ENCODE measurements at places on chromosomes 1 and 21.

DNA sequence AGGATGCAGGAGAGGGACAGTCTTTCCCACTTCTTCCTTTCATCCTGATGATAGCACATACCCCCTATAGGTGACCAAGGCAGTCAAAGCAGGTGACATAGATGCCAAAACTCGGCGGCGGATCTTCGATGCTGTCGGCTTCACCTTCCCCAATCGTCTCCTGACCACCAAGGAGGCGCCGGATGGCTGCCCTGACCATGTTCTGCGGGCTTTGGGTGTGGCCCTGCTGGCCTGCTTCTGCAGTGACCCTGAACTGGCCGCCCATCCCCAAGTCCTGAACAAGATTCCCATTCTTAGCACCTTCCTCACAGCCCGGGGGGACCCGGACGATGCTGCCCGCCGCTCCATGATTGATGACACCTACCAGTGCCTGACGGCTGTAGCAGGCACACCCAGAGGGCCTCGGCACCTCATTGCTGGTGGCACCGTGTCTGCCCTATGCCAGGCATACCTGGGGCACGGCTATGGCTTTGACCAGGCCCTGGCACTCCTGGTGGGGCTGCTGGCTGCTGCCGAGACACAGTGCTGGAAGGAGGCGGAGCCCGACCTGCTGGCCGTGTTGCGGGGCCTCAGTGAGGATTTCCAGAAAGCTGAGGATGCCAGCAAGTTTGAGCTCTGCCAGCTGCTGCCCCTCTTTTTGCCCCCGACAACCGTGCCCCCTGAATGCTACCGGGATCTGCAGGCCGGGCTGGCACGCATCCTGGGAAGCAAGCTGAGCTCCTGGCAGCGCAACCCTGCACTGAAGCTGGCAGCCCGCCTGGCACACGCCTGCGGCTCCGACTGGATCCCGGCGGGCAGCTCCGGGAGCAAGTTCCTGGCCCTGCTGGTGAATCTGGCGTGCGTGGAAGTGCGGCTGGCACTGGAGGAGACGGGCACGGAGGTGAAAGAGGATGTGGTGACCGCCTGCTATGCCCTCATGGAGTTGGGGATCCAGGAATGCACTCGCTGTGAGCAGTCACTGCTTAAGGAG is 2.9 kb downstream of the NCDN start:
- DNase-seq: no peak
- peaks cover 16% of the 10 kb centered on the region for H3K36me3 ChIP-seq
- peaks cover 3% of the 10 kb centered on the region for H3K27me3 ChIP-seq
- H3K27ac ChIP-seq: no peak overlapping the region
- peaks cover 24% of the 10 kb centered on the region for H3K4me1 ChIP-seq

DNA sequence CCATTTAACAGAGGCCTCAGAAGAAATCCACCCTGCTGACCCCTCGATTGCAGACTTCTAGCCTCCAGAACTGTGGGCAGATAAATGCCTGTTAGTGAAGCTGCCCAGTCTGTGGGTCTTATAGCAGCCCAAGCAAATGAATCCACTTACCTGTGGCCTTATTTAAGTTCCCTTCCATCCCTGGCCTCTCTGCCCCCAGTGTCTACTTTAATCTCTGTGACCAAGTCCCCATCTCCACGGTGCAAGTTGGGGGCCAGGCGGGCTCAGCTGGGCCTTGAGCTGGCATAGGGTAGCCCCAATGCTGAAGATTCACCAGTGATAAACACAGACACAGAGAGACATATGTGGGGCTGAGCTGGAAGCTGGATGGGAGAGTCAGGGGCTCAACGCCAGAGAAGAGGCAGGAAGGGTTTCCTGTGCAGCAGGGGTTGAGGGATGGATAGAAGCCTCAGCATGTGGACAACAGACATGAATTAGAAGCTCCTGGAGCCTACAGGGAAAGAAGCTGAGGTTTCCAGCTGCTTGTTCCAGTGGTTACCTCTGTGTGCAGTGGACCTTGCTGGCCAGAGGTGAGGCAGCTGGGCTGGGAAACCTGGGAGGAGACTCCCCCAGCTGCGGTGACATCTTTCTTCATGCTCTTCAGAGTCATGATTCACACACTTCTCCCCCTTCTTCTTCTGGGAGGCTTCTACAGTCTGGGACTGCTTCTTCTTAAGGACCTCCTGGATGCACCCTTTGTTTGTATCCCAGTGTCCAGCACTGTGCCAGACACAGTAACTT is 13.4 kb upstream of the B3GALT5 start:
- H3K36me3 ChIP-seq: no peaks in the 10 kb centered on the region
- no peak overlapping the region for H3K4me3 ChIP-seq
- no peaks in the 10 kb centered on the region for H3K4me1 ChIP-seq
- no peaks in the 10 kb centered on the region for H3K27me3 ChIP-seq

GRCh38 chr1:67889953-67890567 is 56.8 kb upstream of the GNG12 start:
- no peak overlapping the region for H3K27ac ChIP-seq
- peak; percentile 55 for DNase-seq
- no peak overlapping the region for H3K4me3 ChIP-seq
- H3K36me3 ChIP-seq: no peaks in the 10 kb centered on the region
- H3K4me1 ChIP-seq: peaks cover 3% of the 10 kb centered on the region

DNA sequence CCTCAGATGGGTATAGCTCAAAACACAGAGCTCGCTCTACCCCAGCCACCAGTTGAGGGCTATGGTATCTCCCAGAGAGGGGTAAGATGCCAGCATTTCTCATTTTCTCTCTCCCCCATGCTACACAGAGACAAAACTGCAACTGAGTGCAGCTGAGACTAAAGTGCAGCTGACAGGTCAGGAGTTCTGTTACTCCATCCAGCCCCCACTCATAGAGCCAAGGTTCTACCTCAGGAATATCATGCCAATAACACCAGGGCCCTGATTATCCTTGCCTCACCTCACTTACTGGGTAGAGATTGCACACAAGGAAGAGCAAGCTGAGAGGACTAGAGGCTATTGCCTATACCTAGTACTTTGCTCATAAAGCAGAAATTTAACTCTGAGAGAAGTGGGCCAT is 34.6 kb downstream of the DPYD start:
- peaks cover 20% of the 10 kb centered on the region for H3K36me3 ChIP-seq
- no peak for DNase-seq
- H3K4me1 ChIP-seq: peaks cover 9% of the 10 kb centered on the region
- H3K27ac ChIP-seq: no peak overlapping the region
- H3K27me3 ChIP-seq: no peaks in the 10 kb centered on the region

- no peaks in the 10 kb centered on the region for H3K27me3 ChIP-seq
- no peaks in the 10 kb centered on the region for H3K36me3 ChIP-seq
- H3K4me3 ChIP-seq: no peak overlapping the region
- no peaks in the 10 kb centered on the region for H3K4me1 ChIP-seq
- no peak for DNase-seq
These were observed 426.5 kb upstream of the NFIA start for GRCh38 chr1:60655679-60656355.

- H3K27me3 ChIP-seq: peaks cover 10% of the 10 kb centered on the region
- H3K27ac ChIP-seq: no peak overlapping the region
- H3K4me1 ChIP-seq: no peaks in the 10 kb centered on the region
- no peaks in the 10 kb centered on the region for H3K36me3 ChIP-seq
- H3K4me3 ChIP-seq: no peak overlapping the region
These were observed 7.3 kb downstream of the RASAL2 start for GRCh38 chr1:178101266-178101630.

DNA sequence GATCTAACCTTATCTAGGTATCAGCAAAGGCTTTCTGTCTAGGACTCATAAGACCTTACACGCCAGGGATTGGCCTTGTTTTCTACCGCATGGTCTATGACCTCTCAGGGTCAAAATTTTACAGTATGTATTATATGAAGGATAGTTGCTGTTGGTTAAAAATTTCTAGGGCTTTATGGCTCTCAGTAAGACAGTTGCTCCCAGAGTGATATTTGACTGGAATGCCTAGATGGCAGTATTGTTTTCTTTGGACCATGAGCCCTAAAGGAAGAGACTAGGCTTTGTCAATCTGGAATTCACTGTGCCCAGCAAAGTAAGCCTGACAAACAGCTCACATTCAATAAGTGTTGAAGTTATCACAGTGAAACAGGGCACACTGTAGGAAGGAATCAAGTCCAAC is 37.6 kb downstream of the C1orf87 start:
- DNase-seq: no peak
- H3K27ac ChIP-seq: no peak overlapping the region
- no peaks in the 10 kb centered on the region for H3K4me1 ChIP-seq
- no peak overlapping the region for H3K4me3 ChIP-seq
- H3K36me3 ChIP-seq: no peaks in the 10 kb centered on the region

DNA sequence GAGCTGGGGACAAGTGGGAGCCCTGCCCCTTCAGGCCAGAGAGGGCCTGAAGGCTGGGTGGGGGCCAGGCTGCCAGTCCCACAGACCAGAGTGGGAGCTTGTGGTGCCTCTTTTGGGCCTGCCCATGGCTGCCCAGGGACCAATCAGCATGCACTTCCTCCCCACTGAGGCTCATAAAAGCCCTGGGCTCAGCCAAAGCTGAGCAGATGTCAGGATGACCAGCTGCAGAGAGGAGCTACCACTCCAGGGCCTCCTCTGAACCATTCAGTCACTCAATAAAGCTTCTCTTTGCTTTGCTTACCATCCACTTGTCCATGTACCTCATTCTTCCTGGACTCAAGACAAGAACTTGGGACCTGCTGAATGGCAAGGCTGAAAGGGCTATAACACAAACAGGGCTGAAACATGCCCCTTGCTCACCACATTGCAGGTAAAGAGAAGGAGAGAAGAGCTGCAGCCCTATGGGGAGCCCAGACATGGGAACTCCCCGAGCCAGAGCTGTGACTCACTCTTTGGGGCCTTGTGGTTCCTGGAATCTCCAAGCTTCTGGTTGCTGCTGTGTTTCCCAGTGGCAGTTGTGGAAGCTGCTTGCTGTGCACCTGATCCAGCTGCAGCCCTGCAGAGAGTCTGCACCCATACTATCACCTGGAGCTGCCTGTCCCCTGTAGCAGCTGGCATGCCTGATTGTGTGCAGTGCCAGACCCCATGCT is 82.0 kb downstream of the OLFML3 start:
- no peak overlapping the region for H3K27ac ChIP-seq
- no peak for DNase-seq
- H3K4me3 ChIP-seq: no peak overlapping the region
- H3K36me3 ChIP-seq: no peaks in the 10 kb centered on the region
